ENCODE measurements at places on chromosomes 6 and 20. TPM values are rescaled to one million over a fixed set of nuclear protein-coding genes. Genes with fewer than 3 reads are reported as not detected.

DNA sequence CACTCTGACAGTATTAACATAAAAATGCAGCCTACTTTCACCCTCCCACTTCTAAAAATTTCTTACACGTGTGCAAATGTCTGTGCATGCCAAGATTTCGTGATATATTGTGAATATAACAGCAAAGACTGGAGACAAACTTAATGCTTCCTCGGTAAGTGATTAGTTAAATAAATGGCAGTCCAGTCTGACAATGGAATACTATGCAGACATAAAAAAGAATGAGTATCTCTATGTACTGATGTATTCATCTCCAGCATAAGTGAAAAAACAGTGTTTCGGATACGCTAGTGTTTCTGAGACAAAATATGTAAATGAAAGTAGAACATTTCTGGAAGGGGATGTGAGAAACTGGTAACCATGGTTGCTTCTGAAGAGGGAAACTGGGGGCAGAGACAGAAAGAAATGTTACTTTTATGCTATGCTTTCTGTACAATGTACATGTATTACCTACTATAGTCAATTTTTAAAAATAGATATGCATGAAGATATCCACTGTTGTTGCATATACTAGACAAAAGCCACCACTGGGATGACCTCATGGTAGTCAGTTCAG is 7.0 kb downstream of the SLC22A23 start:
- no peak for DNase-seq

- no peak for DNase-seq
These were observed 115.2 kb upstream of the BEND6 start for GRCh38 chr6:56839533-56840183.

GRCh38 chr6:108518714-108519576 is 41.8 kb upstream of the FOXO3 start:
- DNase-seq = no peak

DNA sequence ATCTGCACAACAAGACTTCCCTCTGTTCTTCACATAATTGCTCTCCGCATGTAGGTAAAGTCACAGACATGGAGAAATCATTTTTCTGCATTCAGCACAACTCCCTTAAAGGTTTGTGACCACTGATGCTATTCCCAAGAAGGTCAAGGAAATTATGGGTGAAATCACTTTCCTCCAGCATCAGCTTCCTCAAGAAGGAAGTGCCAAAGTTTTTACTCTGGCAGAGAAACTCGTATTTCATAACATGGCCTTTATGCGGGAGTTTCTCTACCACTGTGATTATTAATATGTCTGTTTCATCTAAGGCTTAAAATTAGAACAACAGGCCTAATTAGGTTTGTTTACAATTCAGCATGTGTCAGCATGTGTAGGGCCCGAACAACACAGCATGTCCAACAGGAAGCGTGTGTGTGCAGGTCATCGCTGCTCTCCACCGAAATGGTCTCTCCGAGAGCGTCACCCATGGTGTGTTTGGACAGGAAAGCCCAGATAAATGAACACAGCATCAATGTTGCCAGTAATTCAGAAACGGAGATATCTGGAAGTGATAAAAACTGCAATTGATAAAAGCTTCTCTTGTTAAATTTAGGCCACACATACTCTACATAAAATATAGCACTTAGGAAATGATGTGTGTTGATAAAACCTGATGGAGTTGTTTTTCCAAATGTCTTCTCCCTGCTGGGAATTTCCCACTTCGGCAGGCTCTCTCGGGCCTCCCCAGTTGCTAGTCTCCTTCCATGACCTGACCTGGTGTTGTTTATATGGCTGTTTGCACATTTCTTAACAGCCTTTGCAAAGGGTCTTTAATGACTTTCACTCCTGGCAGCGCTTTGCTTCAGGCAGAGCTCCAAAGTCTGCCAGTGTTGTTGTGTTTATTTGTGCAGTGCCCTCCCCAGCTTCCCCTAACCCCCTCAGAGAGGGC is 265.1 kb upstream of the CEP162 start:
- no peak for DNase-seq

DNA sequence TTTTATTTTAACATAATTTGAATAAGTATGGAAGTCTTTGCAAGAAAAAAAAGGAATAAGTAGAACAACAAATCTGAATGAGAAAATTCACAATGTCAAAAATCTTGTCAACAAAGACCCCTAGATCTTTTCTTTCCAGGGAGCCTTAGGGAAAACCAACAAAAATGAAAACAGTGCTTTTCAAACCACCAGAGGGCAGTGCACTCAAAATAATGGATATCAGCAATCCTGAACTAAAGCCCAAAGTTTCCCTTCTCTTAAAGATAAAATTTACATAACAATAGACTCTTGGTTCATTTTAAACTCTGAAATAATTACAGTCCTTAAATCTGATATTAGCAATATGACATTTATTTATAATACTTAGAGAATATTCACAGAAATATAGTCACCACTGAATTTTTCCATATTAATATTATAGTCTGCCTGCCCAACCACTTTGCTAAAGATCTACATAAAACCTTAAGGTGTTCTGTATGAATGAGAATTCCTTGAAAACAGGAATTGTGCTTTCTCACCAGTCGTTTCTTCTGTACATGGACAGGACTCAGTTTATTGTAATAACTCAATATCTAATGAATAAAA is 105.3 kb upstream of the BMP5 start:
- DNase-seq = no peak

DNA sequence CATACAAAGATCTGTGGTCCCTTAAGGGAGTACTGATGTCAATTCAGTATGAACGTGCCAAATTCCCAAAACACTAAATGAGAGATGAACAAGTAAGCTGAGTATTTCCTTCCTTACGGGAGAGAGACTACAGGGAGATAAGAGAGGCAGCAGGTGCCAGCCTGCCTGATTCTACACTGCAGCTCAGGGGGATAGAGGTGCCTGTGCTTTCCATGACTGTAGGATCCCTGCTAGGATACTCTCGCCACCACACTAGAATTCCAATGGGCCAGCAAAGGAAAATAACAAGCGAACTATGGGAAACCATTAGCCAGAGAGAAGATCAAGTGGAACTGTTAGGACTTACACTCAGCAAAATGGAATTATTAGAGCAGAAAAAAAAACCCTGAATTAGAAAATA is 198.5 kb upstream of the BTBD3 start:
- no peak for DNase-seq

- no peak for DNase-seq
These were observed 94.8 kb downstream of the COL21A1 start for GRCh38 chr6:56152611-56153010.

The OPN5 gene
- not detected for total RNA-seq

The TGM3 gene
- total RNA-seq = not detected

GRCh38 chr6:108492131-108492766 is 68.5 kb upstream of the FOXO3 start:
- DNase-seq = no peak

The UBD gene
- not detected for total RNA-seq

GRCh38 chr6:41013466-41014153 is 25.4 kb downstream of the UNC5CL start:
- no peak for DNase-seq

DNA sequence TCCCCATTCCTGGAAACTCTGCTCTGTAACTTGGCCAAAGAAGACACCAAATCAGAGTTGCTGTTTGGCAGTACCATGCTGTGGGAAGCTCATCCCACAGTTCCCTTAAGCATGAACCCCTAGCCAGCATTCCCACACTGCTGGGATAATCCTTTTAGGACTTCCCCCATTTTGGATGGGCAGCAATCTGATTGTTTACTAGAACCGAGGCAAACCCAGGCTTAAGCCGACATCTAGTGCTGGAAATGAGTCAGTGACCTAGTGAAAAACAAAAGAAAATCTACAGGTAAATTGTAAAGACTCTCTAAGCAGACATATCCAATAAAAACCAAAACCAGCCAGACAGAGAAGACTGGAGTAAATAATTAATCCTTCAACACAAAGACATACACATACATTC is 5.2 kb downstream of the DNAH8 start:
- no peak for DNase-seq

- DNase-seq = no peak
These were observed 242.3 kb upstream of the RNF217 start for GRCh38 chr6:124719913-124720312.

- DNase-seq = peak; percentile 84
These were observed 125.8 kb downstream of the LY86 start for GRCh38 chr6:6714118-6714897.

The DDO gene
- 2.9 TPM for total RNA-seq

DNA sequence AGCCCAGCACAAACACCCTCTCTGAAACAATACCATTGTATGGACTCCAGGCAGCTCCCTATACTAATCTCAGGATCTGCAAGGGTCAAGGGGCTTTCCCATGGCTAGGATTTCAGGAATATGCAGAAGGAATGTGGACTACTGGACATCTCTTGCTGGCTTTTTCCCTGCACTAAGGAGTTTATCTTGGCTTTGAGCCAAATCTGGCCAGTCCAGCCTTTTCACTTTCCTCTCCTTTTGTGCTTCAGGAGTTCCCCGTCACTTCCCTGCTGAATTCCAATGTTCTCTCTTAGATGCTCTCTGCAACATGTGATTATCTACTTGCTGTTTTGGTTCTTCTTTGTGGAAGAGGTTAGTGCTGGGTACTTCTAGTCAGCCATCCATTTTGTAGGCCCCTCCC is 568.2 kb downstream of the HDGFL1 start:
- no peak for DNase-seq

The KDM1B gene
- 10.2 TPM for total RNA-seq

The OVOL2 gene
- total RNA-seq = not detected

The PRSS16 gene
- not detected for total RNA-seq

GRCh38 chr20:23967616-23967979 is 21.0 kb downstream of the GGTLC1 start:
- no peak for DNase-seq

The PI3 gene
- total RNA-seq = not detected

DNA sequence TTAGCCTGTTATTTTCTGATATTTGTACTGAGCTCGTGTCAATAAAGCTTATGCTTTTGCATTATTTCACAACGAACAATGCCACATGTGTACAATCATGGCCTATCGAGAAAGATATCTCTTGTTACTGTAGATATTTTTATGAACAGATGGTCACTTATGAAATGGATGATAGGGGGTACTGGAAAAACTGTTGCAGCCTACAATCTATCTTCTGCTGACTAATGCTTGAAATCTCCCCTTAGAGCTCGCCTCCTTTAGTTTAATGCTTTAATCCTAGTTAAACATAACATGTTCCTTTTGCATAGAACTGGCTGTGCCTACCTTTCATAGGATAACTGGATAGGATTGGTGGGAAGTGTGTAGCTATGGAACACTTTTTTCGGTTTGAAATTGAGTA is 296.2 kb downstream of the FARS2 start:
- DNase-seq = no peak

DNA sequence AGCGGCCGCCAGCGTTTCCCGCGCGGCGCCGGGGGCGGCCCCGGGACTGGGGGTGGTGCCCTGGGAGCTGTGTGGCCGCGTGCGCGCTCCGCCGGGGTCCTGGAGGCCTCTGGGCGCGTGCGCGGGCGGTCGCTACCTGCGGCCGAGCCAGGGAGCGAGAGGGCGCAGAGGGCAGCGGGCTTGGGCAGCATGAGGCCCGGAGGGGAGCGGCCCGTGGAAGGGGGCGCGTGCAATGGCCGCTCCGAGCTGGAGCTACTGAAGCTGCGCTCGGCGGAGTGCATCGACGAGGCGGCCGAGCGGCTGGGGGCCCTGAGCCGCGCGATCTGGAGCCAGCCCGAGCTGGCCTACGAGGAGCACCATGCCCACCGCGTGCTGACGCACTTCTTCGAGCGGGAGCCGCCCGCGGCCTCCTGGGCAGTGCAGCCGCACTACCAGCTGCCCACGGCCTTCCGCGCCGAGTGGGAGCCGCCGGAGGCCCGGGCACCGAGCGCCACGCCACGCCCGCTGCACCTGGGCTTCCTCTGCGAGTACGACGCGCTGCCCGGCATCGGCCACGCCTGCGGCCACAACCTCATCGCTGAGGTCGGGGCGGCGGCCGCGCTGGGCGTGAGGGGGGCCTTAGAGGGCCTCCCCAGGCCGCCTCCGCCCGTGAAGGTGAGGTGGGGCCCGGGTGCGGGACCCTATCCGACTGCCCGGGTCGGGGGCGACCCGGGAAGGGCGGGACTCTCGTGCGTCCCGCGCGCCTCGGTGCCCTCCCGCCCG is at the start of gene PM20D2:
Gene PM20D2, plus strand, starts transcription at position 100 of the 762 bp plus-strand sequence. Its CDS starts 90 bp downstream, at position 190.
- peak; percentile 83 for DNase-seq

The TFB1M gene
- total RNA-seq = 16.8 TPM

DNA sequence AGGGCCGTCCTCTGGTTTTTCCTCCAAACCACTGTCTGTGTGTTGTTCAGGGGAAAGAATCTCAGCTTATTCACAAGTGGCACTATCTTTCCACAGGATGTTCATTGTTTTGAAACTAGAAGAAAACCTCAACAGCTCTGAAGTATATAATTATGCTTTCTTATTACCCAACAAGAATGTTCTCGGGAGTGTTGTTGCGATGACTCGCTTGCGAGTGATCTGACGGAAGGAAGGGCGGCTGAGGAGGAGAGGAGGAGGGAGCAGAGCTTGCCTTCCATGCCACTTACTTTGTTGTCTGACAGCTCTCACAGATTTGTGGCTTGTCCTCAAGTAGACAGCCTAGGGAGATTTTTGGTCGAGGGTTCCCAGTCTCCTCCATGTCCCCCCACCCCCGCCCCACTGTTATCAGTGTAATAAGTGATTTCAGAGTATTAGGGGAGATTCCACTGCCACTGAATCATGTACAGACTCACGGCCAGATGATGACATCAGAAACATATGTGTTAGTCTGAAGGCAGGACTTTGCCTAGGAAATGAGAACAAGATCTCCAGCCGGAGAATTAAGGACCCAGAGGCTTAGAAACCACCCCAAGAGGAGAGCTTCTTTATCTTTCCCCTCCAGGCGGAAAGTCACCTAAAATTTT is 80.7 kb upstream of the CCN6 start:
- DNase-seq = peak; percentile 85

The RSPO4 gene
- total RNA-seq = not detected

DNA sequence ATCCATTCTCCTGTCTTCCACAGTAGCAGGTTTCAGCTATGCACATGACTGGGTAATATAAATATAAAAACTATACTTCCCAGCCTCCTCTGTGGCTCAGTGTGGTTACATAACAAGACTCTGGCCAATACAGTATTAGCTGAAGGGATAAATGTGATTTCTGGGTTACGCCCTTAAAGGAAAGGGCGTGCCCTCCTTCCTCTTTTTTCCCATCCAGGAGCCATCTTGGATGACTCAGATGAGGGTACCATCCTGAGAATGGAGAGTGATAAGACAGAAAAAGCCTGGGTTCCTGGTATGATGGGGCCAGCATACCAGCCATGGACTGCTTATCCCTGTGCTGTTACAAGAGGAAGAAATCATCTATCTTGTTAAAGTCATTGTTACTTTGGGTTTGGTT is 123.3 kb downstream of the NFATC2 start:
- no peak for DNase-seq

Measured in sigmoid colon (tissue), 7 donors.